Epithelial cell of esophagus (primary cell): ENCODE measurements at places on chromosomes 3 and 15.

DNA sequence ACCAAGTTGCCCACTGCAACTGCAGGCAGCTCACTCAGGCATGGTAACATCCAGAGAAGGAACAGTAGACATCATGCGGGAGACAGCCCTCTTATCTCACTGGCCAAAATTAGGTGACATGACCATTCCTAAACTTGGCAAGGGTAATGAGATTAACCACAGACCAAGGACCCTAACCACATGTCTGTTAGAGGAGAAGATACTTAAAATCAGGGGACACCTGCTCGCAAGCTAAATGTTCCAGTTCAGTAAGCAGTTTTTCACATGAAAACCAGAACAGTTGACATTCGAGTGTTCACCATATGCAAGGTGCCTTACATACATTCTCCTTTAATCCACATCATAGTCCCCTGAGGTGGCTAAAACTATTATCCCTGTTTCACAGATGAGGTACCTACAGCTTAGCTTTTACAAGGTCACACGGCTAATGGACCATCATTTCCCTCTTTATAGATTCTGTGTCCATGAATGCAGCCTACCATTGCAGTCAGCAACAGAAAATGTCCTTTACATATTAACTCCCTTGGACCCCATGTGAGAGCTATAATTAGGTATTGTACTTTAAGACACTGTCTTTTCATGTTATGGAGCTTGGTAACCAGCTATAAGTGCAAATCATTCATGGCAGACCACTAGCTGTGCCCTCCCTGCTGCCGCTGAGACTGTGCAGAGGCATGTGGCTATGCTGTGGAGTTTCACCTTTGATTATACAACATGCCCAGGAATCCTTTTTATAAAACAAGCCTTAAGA lies 154.1 kb downstream of the LIPC start:
- DNase-seq = no peak

DNA sequence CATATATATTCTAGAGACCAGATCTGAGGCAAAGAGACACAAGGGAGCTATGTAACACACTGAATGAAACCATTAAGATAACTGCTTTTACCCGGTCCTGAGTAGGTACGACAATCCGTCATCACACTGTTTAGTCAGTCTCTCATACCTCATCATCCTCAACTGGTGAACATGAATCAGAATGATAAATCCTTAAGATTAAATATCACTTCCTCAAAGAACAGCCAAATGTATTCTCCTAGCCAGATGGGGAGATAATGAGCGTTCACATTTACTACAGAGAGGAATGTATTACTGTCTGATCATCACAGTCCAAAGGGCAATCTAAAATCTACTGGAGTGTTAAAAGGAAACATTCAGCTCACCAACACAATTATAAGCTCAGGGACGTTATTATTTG lies 319.4 kb upstream of the STAC start:
- DNase-seq = peak; percentile 3

DNA sequence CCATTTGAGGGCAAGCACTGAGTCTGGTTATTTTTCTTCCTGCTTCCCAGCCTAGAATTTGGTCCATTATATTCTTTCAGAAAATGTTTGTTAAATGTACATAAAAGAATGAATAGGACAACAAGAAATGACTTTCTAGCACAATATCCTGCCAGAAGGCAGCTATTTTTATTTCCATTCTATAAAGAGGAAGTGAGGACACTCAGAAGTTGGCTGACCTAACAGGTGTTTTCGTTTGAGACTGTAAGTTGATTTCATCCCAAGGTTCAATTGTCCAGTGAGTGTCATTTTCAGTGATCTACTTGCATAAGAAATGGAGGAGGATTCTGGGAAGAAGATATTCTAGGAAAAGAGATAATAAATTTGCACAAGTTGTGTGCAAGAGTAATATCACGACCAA lies 191.9 kb upstream of the POU1F1 start:
- DNase-seq = no peak

DNA sequence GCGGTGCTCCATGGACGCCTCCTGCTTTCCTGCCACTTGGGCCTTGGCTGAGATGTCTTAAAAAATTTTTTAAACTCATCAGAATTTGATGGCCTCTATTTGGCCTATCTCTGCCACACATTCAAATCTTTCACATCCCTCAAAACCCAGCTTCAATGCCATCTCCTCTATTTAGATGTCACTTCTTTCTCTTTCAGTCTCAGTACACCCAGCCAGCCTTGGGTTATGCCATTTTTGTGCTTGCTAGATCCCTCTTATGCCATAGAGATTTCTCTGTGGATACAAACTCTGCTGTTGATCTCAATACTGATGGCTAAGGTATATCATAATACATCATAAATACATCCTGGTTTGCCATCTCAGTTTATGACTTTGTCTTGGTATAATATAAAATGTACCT lies 222.3 kb upstream of the TPRG1 start:
- no peak for DNase-seq

- no peak for DNase-seq
These were observed 32.6 kb downstream of the PLS1 start for GRCh38 chr3:142628801-142629200.

DNA sequence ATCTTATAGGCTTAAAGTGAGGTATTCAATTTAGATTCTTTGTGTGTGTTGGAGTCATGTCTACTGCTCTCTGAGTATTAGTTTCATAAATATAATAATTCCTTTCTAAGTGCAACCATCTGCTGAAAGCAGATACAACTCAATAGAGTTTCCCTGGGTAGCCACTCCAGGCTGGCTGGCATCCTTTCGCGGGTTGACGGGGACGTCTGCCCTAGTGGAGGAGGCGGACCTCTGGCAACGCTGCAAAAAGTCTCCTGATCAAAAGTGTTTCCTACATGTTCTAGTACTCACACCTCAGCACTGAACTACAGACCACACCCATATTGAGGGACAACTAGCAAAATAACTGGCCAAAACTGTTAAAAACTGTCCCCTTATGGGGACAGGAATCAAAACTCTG lies 2.5 kb downstream of the MOBP start:
- no peak for DNase-seq

GRCh38 chr3:157441102-157441624 lies 4.5 kb downstream of the PTX3 start:
- DNase-seq = no peak

DNA sequence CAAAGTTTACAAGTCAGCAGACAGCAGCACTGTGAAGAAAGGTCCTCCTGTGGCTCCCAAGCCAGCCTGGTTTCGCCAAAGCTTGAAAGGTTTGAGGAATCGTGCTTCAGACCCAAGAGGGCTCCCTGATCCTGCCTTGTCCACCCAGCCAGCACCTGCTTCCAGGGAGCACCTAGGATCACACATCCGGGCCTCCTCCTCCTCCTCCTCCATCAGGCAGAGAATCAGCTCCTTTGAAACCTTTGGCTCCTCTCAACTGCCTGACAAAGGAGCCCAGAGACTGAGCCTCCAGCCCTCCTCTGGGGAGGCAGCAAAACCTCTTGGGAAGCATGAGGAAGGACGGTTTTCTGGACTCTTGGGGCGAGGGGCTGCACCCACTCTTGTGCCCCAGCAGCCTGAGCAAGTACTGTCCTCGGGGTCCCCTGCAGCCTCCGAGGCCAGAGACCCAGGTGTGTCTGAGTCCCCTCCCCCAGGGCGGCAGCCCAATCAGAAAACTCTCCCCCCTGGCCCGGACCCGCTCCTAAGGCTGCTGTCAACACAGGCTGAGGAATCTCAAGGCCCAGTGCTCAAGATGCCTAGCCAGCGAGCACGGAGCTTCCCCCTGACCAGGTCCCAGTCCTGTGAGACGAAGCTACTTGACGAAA lies 24.2 kb downstream of the STARD5 start:
- no peak for DNase-seq

DNA sequence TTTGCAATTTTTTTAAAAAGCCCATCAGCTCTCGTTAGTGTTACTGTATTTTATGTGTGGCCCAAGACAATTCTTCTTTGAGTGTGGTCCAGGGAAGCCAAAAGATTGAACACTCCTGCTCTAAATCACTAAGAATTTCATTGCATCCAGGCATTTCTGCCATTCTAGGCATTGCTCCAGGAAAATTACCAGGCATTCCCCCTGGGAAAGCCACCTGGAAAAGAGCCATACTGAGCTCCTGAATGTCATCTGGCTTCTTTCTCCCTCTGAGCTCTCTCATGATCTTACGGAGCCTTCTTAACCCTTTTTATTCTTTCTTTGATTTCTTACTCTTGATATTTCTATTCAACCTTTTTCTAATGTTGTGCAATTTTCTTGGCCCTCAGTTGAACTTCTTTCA lies 202.2 kb downstream of the DOCK3 start:
- no peak for DNase-seq

GRCh38 chr15:68057034-68057433 lies 2.9 kb downstream of the PIAS1 start:
- DNase-seq = no peak

- peak; percentile 51 for DNase-seq
These were observed 10.9 kb upstream of the LXN start for GRCh38 chr3:158683230-158683962.

- DNase-seq = no peak
These were observed 282.7 kb downstream of the CNTN3 start for GRCh38 chr3:74331711-74332110.

DNA sequence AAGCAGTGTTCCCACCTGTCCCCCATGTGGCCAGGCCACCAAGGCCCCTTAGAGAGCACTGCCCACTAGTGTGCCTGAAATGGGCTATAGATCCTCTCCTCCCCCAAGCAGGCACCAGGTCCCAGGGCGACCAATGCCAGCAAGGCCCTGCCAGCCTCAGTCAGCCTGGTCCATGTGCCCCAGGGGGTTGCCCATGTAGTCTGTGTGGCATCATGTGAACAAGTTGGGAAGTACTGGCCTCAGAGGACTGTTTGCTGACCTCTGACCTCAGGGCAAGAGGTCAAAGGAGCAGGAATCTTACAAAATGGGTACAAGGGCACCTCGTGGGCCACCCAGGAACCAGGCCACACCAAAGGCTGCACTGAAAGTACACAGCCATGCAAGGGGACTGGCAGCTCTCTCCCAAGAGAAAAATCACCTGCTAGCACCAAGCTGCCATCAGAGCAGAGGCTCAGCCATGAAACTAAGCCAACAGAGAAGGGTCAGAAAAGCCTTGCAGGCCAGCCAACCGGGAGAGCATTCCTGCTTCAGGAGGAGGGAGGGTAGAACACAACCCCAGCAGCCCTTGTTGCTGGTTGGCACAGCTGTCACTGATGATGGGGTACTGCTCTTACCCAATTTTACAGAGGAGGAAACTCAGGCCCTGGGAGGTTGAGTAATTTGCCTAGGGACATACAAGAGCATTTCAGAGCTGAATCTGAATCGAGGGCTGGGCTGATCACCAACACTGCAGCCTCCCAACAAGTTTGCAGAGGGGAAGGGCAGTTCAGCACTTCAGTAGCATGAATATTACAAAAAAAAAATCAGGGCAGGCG lies 5.2 kb upstream of the FURIN start:
- peak; percentile 95 for DNase-seq

GRCh38 chr3:106379251-106379750 lies 510.5 kb upstream of the CBLB start:
- peak; percentile 32 for DNase-seq

GRCh38 chr15:68261241-68261640 lies 16.3 kb upstream of the FEM1B start:
- DNase-seq = peak; percentile 70

GRCh38 chr3:115348951-115349745 lies 202.1 kb upstream of the ZBTB20 start:
- no peak for DNase-seq

GRCh38 chr15:80026754-80027153 lies 32.7 kb upstream of the ZFAND6 start:
- peak; percentile 67 for DNase-seq

- peak; percentile 23 for DNase-seq
These were observed 31.3 kb downstream of the FBXO45 start for GRCh38 chr3:196599734-196600128.

GRCh38 chr3:66949898-66950297 lies 48.2 kb upstream of the KBTBD8 start:
- no peak for DNase-seq

DNA sequence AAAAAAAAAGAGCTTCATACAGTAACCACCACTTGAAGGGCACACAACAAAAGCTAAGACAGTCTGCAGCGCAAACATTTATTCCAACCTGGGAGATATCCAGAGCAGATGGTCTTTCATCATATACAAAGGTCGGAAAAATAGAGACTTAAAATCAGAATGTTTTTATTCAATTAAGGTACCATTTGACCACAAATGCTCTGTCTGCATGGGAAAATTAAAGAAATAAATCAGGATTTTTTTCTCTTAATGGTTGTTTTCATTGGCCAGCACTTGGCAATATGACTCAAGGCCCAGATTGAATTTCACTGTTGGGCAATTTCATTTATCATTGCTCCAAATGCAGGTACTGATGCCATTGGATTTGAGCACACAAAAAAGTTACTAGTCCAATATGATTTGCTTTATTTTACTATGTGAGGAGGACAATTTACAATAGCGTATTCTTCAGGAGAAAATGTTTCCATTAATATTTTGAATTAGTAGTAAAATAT lies 145.9 kb upstream of the AGTR1 start:
- DNase-seq = peak; percentile 7

- DNase-seq = no peak
These were observed 1116.4 kb downstream of the OTOL1 start for GRCh38 chr3:162612991-162613390.

- DNase-seq = peak; percentile 32
These were observed 280.1 kb downstream of the NEK10 start for GRCh38 chr3:27089068-27089467.

- no peak for DNase-seq
These were observed 71.7 kb downstream of the TBC1D5 start for GRCh38 chr3:17670749-17671148.

DNA sequence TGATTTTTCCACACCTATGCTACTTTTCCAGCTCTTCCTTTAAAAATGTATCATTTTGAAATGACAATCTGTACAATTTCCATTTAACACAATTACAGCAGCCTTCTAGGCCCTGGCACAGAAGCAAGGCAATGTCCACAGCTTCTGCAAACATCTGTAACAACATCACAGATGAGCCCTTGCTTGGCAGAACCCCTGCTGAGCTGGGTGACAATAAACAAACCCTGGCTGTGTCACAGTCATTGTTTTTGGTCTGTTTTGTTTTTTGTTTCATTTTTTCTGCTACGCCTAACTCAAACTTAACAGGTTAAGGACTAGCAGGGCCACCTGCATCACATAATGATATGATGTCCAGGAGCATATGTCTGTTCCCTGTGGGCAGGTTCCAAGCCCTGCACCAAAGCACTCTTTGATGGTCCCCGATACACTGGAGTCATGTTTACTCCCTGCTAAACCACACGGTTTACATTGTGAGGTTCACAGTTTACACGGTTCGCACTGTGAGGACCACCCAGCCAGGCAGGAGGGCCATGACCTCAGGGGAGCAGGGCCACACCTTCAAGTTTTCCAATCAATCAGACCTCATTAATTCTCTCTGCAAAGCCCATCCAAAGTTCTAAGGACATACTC lies 186.8 kb upstream of the CHRNA7 start:
- no peak for DNase-seq

GRCh38 chr3:185733980-185734724 lies 90.7 kb downstream of the IGF2BP2 start:
- peak; percentile 92 for DNase-seq

DNA sequence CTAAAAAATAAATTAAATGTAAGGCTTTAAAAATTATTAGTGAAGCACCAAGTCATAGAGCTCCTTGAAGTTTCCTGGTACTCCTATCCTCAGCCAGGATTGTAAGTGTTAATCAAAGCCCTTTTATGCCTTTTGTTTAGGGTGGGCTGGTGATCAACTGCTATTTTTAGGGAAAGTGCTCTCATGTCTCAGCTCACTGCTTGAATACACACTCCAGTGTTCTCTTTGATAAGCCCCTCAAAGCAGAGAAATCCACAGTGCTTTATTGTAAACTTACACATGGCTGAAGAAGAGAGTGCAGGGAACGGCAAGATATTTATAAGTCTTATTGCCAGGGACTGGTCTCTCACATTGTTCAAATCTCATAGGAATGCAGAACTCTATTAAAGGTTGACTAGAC lies 156.4 kb upstream of the AZI2 start:
- no peak for DNase-seq

GRCh38 chr3:127673191-127674100 lies 694 bp downstream of the ABTB1 start:
- peak; percentile 28 for DNase-seq
